ENCODE measurements at places on chromosomes 2 and 18.

- no peak for DNase-seq
Measured at GRCh38 chr2:501130-501529, 176.1 kb downstream of the TMEM18 start.

DNA sequence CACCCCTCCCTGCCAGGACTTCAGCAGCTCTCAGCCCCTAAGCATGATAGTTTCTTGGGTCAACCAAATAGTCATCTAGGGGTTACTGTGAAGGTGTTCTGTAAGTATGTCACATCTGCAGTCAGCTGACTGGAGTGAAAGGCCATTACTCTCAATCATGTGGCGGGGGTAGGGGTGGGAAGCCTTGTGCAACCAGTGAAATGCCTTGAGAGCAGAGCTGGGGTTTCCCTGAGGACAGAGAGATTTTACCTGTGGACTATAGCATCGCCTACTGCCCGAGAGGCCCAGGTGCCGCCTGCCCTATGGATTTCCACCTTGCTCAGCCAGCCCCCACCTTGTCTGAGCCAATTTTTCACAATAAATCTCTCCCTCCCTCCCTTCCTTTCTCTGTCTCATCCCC is 20.9 kb upstream of the KLF11 start:
- no peak for DNase-seq

- DNase-seq: no peak
Measured at GRCh38 chr2:45199973-45200372, 190.7 kb upstream of the SIX2 start.

- no peak for DNase-seq
Measured at GRCh38 chr2:207938886-207939285, 86.4 kb downstream of the PLEKHM3 start.

DNA sequence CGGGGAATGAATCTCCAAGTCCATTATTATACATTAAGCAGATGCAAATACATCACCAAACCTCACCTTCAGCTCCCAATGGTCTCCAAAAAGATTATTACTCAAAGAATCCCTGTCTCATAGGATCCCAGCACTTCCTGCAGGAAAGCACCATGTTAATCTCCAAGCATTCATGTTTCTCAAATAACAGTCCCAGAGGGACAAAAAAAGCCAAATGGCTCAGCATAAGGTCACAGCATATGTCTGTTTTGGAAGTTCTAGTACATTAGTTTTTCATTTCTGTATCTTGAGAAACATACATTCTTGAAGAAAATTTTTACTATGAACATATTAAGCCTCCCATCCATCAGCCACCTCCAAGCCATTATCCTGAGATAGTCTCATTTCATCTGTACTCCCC is 103.3 kb downstream of the METTL4 start:
- no peak for DNase-seq

DNA sequence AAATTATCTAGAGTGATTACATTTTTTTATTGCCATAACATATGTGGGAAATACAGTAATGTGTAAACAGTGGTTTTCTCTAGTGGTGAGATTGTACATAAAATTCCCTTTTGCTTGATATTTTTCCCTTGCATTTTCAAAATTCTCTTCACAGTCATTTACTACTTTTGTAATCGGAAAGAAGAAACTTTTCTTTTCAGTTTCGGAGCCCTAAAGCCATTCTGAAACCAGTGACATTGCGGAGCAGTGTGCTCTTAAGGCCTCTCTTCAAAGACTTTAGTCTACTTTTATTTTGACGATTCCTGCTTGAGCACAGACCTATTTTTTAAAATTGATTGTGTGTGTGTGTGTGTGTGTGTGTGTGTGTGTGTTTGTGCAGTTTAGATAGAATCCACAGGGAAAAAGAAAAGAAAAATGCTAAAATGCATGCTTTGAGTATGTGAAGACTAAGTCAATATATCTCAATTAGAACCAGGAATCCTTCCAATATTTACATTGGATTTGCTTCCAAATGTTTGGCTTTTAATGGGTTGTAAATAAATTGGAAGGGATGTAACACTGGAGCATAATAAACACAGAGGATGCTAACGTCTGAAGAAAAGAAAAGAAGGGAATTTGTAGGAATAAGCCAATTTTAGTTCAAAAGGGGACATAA is 357.4 kb downstream of the RND3 start:
- no peak for DNase-seq

DNA sequence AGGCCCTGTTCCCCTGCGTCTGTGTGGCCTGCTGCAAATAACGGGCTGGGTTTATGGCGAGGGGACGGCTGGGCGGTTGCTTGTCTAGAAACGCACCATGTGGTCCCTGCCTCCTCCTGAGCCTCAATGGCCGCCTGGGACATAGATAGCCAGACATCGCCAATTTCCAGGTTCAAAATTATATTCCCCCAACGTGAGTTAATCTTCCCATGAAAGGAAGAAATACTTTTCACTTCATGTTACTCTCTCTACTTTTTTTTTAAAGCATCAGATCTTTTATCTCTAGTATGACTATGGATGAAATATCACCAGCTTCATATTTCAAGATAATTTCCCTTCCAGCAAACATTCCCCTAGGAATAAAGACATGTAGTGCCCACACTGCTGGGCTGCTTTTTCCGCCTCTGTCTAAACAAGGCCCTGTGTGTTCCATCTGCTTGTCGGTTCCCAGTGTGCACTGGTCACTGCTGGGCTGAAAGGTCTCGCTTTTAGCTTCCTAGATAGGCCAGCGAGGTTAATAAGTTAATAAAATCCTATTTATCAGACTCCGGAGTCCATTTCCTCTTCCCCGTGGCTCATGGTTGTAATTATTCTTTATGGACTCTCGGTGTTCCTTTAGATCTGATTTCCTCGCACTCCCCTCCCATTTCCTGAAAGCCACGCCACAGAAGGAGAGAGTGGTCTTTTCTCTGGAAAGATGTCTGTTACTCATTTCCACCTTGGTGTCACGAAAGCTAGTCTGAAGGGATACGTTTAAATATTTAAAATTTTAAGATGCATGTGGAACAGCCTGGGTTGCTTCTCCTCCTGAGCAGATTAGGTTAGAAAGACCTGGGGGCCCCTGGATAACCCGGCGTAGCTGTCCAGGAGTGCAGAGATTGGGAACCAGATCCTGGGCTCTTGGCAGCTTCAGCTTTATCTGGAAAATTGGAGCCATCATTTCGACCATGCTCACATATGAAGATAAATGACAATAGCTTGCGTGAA is 196.6 kb upstream of the COPS8 start:
- DNase-seq: no peak

DNA sequence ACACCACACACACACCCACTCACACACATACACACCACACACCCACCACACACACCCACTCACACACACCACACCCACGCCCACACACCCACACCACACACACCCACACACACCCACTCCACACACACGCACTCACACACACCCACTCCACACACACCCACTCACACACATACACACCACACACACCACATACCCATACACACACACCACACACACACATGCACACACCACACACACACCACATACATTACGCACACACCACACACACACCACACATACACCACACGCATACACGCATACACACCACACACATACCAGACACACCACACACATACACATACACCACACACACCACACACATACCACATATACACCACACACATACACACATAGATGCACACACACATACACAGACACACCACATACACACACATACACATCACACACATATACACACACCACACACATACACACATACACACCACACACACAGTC is 37.9 kb downstream of the MCFD2 start:
- no peak for DNase-seq

DNA sequence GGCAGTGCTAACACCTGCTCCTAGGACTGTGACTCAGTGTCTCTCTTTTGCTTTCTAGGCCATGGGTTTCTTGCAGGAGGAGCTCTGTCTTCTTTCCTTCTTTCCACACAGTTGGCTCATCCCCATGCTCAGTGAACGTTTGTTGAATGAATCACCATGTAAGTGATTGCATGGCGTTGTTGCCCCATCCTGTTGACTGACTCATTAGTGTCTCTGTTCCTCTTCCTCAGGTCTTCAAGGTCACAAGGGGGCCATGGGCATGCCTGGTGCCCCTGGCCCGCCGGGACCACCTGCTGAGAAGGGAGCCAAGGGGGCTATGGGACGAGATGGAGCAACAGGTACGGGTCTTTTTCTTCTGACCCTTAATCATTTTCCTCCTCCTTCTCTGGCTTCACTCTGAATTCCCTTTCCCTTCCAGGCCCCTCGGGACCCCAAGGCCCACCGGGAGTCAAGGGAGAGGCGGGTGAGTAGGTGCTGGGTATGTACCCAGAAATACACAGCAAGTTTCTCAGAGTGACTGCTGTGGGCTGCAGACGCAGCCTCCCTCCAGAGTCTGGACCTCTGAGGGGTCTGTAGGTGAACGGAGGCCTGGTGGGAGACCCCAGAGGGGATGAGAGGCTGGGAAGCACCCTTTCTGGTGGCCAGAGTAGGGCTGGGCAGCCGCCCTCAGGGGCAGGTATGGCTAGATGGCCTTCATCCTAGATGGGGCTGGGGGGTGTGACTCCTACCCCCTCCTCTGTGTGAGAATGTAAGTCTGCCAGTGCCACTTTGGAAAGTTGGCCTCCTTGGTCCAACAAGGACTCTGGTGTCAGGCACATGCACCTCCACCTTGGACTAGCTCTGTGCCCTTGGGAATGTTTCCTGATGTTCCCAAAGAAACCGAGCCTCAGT is 32.4 kb downstream of the MARCO start:
- DNase-seq: no peak

GRCh38 chr18:54765636-54766375 is 62.5 kb upstream of the RAB27B start:
- no peak for DNase-seq

- no peak for DNase-seq
Measured at GRCh38 chr2:48496849-48497248, 33.1 kb upstream of the STON1 start.

- no peak for DNase-seq
Measured at GRCh38 chr2:56449002-56449431, 265.2 kb downstream of the CCDC85A start.

DNA sequence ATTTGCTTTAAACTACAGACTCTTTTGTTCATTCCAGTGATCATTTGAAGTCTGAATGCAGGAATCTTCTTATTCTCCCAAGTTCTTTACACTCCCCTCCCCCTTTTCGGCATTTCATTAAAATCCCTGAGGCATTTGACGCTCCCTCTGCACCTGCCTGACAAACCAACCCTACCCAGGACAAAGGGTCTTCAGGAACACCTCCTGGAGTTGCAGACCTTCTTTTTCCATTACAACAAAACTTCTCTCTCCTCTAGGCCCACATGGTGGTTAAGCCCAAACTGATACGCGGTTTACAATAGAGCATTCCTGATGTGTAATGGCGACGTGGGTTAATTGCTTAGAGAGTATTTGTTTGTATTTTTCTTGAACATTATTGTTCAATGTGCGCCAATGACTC is 367.4 kb downstream of the FBXO15 start:
- no peak for DNase-seq

- DNase-seq: no peak
Measured at GRCh38 chr2:126975671-126976655, 77.3 kb downstream of the TEX51 start.

GRCh38 chr2:121778741-121779487 is 23.5 kb downstream of the TSN start:
- DNase-seq: no peak

GRCh38 chr18:75863696-75864095 is 436.2 kb upstream of the SMIM21 start:
- DNase-seq: no peak

GRCh38 chr2:119766944-119767343 is 7.2 kb downstream of the PTPN4 start:
- no peak for DNase-seq

DNA sequence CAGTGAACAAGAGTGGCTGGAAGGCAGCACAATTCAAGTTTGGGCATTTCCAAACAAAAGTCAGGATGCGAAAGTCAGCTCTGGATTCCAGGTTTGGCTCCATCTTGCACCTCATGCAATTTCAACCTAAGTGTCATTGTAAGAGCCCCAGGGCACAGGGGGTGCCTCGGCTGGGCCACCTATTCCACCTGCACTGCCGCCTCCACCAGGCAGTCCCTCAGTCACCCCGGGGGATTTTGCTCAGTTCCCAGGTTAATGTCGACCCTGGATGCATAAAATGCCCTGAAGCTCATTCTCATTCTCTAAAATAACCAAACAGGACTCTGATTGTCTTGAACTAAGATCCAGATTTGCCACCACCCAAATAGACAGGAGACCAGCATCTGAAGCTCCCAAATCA is 77.6 kb downstream of the EDAR start:
- DNase-seq: no peak

DNA sequence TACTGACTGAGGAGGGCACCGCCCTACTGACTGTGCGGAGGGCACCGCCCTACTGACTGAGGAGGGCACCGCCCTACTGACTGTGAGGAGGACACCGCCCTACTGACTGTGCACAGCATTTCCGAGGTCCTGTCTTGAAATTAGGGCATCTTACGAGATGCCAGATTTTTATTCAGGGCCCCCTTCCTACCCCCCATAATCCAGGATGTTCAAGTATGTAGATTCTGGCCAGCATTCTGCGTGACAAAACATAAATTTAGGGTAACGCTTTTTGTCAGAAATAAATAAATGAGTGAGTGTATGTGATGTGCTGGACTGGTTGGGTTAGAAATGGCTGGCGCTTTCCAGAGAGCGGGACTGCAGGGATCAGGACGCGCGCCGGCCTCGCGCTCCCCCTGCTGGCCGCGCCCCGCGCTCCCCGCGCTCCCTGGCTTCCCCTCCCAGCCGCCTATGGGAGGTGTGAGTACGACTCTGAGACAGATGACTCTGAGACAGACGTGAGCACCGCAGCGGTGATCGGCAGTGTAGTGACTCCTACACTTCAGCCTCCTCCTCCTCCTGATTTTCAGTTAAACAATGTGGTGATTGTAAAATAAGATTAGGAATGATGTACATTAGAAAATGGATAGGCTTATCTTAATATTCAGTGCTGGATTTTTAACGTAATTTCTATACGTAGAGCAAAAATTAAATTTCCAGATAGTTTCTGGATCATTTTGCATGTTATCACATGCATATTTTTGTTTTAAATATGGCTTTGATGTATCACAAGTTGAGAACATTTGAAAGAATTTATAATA is 149.2 kb upstream of the NFATC1 start:
- peak; percentile 40 for DNase-seq

DNA sequence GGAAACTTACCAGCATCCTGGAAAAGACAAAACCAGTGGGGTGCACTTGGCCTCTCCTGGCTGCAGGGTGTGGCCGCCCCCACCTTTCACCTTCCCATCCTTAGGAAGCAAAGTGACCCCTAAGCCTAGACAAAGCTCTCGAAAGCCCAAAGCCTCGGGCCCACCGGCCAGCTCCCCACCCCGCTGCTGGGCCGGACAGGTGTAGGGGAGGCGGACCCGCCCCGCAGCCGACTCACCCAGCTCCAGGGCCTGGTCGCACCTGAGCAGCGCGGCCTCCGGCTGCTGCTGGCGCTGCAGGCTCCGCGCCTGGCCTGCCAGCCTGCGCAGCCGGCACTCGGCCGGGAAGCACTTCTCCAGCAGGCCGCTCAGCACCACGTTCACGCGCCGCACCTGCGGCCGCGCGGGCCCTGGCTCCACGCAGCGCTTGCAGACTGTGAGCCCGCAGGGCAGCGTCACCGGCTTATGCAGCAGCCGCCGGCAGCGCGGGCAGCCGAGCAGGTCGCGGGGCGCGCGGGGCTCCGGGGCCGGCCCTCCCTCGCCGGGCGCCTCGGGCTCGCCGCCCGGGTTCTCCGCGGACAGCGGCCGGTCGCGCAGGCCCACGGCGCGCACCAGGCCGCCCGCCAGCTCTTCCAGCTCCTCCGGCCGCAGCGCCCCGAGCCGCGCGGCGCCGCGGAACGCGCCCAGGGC is 979 bp downstream of the LONRF2 start:
- DNase-seq: no peak

- no peak for DNase-seq
Measured at GRCh38 chr2:221762496-221762895, 190.4 kb upstream of the EPHA4 start.

Measured in T1000 (cell line).